ENCODE measurements at places on chromosomes 5 and 9.

DNA sequence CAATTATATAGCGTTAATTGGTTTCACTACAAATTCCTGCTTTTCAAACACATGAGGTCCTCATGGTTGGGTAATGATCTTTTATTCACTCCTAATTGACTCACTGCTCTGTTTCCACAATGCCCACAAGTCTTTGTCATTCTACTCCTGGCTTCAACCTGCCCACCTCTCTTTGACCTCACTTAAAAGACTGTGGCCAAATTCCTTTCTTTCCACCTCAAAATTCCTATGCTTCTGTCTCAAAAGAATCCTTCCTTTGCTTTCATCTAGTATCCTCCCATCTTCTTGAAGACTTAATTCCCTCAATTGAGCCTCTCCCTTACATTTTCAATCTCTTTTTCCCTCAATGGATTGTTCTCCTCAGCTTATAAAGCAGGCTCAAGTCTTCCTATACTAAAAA lies 4.9 kb downstream of the APBA1 start:
- DNase-seq: peak; percentile 41

DNA sequence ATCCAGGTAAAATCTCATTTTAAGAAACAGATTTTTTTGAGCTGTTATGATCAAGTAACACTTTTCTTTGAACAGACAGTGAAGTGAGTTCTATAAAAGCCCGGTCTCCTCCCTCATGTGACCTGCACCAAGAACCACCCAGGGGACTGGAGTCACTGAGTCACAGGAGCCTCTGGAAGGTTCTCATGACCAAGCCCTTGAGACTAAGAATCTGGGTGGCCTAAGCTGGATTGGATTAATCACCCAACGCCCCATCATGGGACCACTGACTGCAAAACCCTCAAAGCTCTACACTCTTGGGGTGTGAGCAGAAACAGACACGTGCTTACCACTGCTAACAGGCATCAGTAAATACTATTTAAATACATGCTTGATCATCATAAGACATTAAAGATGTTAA lies 48.4 kb downstream of the SECISBP2 start:
- DNase-seq: no peak

DNA sequence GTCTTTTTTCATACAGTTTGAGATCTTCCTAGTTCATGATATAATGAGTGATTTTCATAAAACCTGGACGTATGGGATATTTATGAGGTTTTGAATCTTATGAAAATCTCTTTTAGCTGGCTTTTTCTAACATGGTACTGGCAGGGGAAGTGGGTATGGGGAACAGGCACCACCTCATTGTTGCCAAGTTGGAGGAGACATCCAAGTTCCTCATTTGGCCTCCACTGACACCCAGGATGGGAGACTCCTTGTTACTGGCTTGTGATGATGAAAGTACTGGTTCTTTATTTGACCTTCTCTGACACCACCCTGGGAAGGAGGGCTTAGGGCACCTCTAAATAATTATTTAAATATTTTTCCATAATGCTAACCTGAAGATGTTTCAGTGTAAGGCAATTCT lies 4.0 kb upstream of the TNPO1 start:
- DNase-seq: no peak

- peak; percentile 98 for DNase-seq
Observed at GRCh38 chr5:140725799-140726471, 25.7 kb downstream of the ZMAT2 start.

DNA sequence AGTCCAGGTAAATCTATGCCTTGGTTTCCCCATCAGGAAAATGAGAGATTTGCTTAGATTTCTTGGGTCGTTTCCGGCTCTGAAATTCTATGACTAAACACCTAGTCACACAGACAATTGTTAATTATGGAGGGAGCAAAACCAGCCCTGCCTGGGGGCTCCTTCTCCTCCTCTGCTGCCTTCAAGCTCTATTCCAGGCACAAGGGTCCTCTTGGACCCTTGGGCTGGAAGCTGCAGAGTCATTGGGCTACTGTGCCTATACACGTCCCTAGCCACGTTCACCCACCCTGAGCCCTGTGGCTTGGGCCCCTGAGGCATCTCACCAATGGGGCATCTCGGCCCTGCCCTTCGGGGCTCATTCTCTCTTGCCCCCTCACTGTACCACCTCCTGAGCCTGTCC lies 73.8 kb upstream of the TBC1D2 start:
- DNase-seq: no peak

DNA sequence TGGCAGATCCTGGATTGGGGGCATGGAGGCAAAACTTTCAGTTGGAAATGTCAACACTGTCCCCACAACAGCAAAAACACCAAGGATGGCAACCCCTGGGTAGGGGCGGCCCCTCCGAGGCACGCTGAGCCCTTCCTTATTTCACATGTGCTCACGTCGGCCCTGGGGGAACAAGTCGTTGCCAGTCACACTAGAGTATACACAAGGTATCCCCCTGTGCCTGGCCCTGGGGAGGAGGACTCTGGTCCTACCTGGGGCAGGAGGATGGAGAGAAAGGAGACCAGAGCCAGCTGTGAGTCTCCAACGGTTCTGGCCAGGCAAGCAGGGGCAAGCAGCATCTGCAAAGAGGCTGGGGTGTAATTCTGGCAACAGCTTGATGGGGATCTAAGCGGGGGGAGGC lies 126.9 kb upstream of the FOXD4L5 start:
- DNase-seq: no peak

DNA sequence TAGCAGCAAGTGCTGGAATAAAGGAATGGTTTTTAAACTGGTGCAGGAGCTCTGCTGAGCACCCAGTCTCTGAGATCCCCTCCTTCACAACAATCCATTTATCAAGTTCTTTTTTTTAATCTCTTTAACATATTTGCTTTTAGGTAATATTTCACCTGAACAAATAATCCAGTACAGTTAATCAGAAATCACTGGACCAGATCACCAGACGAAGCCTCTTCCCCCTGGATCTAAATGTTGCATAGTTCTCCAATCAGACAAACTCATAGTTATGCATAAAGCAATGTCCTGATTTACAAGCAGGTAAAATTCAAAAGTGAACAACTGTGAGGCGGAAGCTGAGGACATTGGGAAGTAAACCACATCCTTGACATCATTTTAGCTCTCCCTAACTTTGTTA lies 657.7 kb upstream of the RORB start:
- DNase-seq: no peak

DNA sequence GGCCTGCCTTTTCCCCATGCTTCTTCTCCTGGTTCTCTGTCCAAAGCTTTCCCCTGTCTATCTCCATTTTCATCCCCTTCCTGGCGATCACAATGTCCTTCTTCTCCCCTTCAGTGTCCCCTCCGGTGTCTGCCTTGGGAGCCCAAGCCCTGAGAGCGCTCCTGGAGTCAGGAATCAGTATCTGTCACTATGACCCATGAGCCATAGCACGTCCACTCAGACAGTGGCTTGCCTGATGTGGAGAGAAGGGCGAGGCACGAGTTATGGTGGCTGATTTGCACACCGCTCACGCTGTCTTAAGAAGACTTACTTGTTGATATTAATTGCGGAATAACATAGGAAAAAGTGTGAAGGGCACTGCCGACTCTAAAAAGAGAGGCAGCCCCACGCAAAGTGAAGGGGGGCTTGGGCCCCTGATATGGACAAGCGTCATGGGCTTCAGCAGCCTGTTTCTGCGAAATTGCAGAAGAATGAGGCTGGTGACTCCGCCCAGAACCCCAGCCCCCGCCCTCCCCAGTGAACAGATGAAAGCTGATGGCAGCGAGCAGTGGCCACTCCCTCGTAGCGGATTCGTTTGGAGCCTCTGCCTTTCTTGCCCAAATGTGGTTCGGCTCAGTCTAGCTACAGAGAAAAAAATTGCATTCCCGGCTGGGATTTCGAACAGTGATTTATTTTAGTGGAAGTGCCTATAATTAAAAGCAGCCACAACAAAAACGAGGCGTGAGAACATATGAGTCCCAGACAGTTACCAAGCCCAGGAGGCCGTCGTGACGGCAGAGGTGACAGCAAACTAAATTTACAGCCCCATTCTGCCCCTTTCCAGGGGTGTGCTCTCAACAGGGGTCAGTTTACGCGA lies 149.8 kb downstream of the ICE1 start:
- DNase-seq: no peak

DNA sequence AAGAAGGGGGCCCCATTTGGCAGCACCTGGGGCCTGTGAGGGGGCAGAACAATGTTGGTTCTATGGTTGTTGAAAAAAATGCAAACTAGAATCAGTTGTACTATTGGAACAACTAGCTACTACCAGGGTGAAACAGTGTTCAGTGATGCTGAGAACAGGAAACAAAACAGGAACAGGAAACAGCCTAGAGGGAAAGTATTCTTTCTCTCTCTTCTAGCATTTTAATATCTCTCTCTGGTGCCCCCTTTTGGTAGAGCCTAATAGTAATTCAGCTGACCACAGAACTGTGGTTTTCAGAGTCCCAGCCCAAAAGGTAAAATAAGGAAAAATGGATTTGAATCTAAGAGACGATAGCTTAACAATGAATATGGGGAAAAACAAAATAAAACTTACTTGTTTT lies 138.0 kb upstream of the KCNN2 start:
- DNase-seq: no peak

DNA sequence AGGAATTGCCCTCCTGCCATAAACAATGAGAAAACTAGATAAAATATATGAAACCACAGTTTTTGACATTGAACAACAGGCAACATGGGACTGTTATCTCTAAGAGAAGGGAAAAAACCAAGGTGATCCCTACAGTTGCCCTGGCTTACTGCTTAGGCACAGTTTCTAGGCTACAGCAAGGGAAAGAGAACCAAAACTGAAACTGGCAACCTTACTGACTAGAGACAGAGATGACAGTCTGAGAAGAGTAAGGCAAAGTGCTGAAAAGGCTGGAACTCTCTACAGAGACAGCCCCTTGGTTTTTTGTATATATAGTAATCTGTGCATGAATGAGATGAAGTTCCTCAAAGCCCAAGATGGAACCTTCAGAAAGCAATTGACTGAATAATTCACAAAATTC lies 36.2 kb upstream of the REEP2 start:
- no peak for DNase-seq

- DNase-seq: no peak
Observed at GRCh38 chr9:115443890-115444289, 325.9 kb upstream of the TNC start.
